ENCODE measurements at places on chromosomes 6 and 20. TPM values are rescaled to one million over a fixed set of nuclear protein-coding genes. Genes with fewer than 3 reads are reported as not detected.

The PLEKHG1 gene
- polyA plus RNA-seq, result 36.6 TPM

The HCRTR2 gene
- 0.18 TPM for polyA plus RNA-seq

The MAN1A1 gene
- 111 TPM for polyA plus RNA-seq

- no peak for DNase-seq
Measured at GRCh38 chr20:51059862-51060261, 37.0 kb upstream of the KCNG1 start.

- DNase-seq, result no peak
Measured at GRCh38 chr6:80938131-80938530, 814.4 kb downstream of the TENT5A start.

DNA sequence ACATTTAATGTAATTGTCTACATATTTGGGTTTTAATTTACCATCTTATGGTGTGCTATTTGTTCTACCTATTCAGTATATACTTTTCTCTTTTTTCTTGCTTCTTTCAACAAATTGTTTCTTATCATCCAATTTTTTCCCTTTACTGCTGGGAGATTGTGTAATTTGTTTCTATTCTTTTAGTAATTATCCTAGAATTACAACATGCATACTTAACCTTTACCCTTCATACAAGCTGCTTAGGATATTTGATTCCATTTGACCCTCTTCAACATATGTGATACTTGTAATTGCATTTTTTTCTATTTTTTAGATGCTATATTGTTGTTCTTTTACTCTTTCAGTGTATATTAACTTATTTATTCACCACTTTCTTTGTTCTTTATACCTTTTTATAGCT is 15.1 kb upstream of the TBPL1 start:
- DNase-seq, result no peak

DNA sequence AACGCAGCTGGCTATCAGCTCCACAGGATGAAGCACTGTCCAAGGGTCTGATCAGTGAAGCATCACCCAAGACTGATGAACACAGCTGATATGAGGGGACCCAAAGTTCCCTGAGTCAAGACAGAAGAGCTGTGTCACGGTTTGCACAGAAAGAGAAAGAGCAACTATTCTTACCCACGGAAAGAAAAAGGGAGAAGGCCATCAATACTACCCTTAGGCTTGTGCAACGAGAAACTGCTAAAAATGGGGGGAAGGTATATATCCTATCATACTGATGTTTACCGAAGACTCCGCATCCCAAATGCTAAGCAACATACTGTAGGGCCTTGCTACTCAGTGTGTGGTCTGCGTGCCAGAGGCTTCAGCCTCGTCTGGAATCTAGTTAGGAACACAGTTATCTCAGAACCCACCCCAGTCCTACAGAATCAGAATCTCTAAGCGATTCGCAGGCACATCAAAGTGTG is 665 bp downstream of the FASTKD5 start:
- DNase-seq, result no peak

All from right renal pelvis (tissue), 4 donors.